ENCODE measurements at places on chromosomes 12 and 14. TPM values are rescaled to one million over a fixed set of nuclear protein-coding genes. Genes with fewer than 3 reads are reported as not detected.

GRCh38 chr12:49959685-49960473 lies 1.8 kb upstream of the AQP5 start:
- DNase-seq: peak; percentile 37

DNA sequence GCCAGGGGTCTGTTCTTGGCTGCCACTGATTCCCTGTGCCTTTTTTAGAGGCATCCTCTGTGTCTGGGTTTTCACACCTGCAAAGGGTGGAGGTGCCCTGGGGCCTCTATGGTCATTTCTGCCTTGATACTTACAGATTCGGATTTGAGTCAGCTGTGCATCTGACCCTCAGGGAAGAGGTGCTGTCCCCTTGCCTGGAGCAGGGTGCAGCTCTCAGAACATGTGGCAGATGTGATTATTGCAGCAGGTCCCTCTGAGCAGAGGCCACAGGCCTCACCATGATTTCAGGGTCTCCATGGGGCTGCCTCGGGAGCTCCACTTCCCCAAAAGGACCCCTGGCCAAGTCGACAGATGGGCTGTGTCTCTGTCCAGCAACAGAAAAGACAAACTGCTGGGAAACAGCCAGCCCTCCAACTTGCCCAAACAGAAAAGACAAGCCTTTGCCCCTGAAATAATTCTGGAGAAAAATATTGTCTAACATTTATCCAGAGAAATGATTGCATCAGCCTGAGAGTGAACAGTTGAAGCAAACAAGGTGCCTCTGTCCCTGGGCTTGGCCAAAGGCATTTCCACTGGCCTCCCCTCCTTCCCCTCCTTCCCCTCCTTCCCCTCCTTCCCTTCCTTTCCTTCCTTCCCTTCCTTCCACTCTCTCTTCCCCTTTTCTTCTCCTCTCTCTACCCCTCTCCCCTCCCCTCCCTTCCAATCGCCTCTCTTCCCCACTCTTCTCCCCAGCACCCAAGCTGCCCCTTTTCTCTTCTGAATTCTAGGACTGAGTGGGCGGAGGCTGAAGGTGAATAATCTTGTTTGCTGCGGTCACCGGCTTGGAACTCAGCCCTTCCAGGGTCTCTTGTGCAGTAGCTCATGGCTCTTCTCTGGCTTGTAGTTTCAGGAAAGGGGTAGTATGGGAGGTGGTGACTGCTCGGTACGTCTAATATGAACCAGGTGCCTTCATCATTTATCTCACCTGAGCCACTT lies 676 bp downstream of the SERPINA3 start:
- peak; percentile 26 for DNase-seq

- no peak for DNase-seq
Measured at GRCh38 chr12:63930971-63931370, 86.5 kb downstream of the SRGAP1 start.

GRCh38 chr12:123478069-123478468 lies 20.1 kb downstream of the SNRNP35 start:
- DNase-seq: no peak

DNA sequence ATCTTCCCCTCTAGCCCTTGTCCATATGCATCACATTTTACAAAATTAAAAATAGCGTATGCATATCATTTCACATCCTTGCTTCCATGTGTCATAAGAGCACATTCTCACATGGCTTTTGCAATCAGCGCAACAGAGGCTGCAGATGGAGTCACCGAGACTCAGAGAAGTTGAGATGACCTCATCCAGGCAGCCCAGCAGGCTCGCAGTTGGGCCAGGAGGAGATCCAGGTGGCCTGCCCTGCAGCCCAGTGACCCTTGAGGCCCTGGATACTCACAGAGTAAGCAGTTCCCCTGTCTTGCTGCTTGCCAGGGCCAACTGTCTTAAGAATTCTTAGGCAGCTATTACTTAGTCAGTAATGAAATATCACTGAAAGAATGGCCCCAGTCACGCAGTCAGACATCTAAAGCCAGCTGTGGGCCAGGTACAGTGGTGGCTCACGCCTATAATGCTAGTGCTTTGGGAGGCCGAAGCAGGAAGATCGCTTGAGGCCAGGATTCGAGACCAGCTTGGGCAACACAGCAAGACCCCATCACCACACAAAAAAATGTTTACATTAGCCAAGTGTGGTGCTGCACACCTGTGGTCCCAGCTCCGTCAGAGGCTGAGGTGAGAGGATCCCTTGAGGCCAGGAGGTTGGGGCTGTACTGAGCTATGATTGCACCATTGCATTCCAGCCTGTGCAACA lies 9.1 kb downstream of the CAMKK2 start:
- DNase-seq: no peak

GRCh38 chr14:23931721-23932289 lies 21.8 kb upstream of the DHRS4 start:
- DNase-seq: no peak

DNA sequence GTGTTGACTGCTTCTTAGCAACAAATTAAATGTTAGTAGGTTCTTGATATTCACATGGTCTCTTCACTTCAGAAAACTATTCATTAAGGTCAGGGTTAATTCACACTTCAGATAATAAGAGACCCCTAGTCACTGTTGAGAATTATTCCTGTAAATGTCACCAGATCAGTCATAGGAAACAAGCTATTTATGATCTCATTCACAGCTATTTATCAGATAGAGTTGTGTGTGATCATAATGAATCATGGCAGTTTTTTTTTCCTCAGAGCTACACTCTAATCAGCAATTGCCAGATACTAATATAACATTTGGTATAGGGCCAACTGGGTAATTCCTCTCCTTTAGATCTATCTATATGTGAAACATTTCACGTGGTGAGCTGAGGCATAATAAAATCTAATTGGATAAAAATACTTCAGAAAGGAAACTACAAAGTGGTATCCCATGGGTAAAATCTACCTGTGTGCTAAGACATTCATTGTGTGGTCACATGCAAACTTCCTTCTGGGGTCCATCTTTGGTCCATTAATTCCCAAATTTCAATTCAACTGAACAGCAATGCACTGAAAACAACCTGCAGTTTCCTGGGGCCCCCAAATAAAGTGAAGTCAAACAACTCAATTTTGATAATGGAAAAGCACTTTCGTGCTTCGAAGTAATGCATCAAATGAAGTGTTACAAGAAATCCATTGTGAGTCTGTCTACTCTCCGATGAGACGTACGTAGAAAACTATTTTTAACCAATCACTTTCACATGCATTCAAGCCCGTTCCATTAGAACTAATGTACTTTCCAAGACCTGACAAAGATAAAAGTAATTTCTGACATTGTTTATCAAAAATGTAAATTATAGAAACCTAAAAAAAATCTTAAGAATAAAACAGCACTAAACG lies 197.0 kb downstream of the ACSS3 start:
- DNase-seq: no peak

DNA sequence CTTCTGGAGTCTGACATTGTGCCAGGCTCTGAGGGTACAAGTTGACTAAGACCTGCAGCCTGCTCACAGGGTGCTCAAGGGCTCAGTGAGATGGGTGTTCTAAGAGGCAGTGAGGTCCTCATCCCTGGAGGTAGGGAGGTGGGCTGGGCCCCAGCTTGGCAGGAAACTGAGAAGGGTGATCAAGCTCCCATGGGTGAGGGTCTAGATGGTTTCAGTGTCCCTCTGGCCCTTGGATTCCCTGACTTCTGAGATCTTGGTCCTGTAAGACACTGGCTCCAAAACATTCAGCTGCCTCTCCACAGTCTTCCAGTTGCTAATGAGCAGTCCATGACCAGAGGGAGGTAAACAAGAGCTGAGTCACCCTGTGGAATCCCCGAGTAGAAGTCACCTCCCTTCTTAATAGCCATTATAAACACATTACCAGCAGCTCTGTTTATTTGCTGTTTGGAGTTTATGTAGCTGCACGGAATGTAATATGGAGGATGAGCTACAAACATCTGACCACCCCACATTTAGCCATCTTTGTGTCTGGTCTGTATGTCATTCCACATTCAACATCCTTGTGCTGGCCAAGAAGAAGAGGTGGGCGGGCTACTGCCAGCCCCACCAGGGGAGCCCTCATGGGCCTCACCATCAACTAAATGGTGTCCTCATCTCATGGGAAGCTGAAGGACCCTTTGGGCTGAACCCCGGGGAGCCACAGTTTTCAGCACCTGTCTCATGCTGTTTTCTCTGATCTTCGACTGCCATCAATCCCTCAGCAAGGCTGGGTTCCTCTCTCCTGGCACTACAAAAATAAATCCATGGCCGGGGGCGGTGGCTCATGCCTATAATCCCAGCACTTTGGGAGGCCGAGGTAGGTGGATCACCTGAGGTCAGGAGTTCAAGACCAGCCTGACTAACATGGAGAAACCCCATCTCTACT lies 37.2 kb upstream of the BDKRB2 start:
- DNase-seq: no peak

DNA sequence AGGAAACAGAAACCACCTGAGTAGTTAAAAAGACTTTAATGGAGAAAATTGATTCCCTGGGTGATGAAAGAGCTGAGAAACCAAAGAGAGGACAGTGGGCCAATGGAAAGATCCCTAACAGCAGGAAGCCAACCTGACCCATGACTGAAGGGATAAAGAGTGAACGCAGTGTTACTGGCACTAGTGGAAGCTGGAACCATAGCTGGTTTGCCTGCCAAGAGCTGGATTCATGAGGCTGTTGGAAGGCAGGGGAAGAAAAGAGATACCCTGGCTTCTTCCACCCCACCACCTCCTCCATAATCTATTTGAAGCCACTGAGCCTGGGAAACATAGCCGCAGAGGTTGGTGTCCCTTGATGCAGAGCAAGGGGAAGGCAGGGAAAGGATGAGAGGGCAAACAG lies 125.5 kb upstream of the PRKD1 start:
- DNase-seq: no peak

DNA sequence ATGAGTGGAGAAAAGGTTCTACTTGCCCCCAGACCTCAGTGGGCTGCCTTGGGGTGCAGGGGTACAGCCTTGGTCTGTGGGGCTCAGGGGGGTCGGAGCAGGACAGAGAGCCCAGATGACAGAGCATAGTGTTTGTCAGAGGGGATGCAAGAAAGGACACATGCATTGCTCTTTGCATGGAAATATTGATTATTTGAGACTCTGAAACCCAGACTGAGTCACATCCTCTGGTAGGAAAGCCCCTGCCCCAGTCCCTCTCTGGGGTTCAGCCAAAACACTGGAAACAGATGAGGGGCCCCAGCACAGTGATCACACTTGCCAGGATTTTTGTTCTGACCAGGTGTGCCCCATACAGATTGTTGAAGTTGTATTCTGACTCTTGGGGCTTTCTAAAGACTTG lies 1094.4 kb downstream of the BCL11B start:
- DNase-seq: no peak

GRCh38 chr12:65881965-65882413 lies 57.7 kb downstream of the HMGA2 start:
- DNase-seq: peak; percentile 74

GRCh38 chr12:100348657-100349454 lies 8.0 kb upstream of the SLC17A8 start:
- DNase-seq: no peak

DNA sequence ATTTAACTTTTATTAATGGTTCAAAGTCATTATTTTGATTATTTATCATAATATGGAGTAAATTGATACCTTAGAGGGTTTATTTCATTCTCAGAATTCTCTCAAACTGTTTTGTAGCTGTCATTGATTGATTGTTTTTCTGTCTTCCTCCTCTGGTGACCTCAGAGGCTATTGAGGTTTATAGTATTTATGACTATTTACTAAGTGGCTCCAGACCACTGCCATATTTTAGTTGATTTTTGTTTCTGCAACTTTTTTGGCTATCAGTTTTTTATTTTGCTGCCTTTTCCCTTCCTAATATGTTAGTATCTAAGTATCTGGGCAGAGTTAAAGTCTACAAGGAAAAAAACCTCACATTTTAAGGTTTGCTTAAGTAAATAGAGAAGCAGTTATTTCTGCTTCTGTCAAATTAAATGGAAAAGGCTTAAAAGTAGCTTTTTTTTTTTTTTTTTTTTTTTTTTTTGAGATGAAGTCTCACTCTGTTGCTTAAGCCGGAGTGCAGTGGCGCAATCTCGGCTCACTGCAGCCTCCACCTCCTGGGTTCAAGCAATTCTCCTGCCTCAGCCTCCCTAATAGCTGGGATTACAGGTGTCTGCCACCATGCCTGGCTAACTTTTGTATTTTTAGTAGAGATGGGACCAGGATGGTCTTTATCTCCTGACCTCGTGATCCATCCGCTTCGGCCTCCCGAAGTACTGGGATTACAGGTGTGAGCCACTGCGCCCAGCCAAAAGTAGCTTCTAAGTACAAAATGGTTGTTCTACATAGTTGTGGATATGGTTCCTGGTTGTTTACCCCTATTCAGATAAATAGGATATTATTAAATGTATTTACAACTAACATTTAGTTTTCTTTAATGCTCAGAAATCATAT lies 8.2 kb downstream of the MDM2 start:
- no peak for DNase-seq

DNA sequence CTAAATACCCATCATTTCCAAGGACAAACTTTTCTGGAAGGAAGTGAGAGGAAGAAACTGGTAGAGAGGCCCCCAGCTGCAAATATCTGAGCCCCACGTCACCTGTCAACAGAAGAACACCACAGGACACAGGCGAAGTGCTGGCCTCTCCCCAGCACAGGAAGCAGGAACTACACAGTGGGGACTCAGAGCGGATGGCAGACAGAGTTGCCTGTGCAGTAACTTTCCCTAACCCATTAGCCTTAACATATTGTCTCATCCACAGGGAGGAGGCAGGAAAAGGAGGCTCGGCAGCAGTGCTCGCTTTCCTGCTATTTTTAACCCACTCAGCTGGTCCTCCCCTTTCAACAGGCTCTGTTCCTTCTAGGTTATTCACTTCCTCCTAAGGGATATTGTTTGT lies 111.5 kb upstream of the TMPO start:
- DNase-seq: no peak

GRCh38 chr14:65470404-65470880 lies 57.9 kb downstream of the FUT8 start:
- no peak for DNase-seq

GRCh38 chr12:93002293-93003054 lies 73.4 kb upstream of the EEA1 start:
- DNase-seq: peak; percentile 49

The ACAD10 gene
- polyA plus RNA-seq: 35.2 TPM

The PTPN21 gene
- polyA plus RNA-seq: 51.6 TPM

The SPTB gene
- polyA plus RNA-seq: 3.3 TPM

The SOAT2 gene
- polyA plus RNA-seq: 0.25 TPM

The RDH16 gene
- polyA plus RNA-seq: 0.83 TPM

The IFT81 gene
- 20.1 TPM for polyA plus RNA-seq

The CCDC175 gene
- polyA plus RNA-seq: 1.3 TPM
